NCI-H2171 treated with DMSO at 0.1 percent for 48 hours (cell line): ENCODE measurements at places on chromosomes 1 and 21.
A peak's percentile ranks its signal among the peaks of the same experiment; 100 is the strongest.

GRCh38 chr1:193681422-193681821 lies 495.0 kb upstream of the B3GALT2 start:
- DNase-seq: no peak

DNA sequence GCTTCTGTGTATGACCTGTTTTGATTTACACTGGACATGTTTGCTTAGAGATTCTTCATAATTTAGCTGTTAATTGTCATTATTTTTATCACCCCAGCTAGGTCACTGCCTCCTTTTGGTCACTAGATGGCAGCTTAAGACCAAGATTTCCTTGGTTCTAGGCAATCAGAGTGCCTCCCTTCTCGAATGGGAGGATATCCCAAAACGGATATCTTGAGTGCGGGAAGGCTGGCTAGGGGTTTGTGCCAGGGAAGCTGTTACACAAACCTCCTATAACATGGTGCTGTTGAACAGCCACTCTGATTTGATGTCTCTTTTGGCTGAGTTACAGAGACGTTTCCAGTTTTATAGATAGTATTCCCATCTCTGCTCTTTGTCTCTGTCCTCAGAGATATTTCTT lies 283.5 kb downstream of the S1PR1 start:
- DNase-seq: peak; percentile 42

DNA sequence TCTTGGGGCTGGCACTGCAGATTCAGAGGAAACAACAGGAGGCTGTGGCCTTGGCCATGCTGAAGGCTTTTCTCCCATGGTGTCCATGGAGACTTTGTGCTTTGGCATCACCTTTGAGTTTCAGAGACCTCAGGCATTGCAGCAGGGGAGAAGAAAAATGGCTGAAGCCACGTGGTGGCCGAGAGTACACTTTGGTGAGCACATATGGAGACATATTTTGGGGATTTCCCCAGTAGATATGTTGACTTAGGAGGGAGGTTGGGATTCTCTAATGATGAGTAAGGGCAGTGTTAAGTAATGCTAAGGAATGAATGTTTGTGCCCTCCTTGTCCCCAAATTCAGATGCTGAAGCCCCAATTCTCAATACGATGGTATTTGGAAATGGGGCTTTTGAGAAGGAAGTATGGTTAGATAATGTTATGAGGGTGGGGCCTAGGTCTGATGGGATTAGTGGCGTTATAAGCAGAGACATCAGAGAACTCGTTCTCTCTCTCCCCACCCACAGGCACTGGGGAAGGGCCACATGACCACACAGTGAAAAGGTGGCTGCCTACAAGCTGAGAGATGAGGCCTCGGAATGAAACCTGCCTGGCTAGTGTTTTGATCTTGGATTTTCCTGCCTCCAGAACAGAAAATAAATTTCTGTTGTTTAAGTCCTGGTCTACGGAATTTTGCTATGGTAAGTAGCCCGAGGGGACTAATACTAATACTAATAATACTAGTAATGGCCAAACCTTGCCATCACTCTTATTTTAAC lies 98.6 kb downstream of the TBX19 start:
- DNase-seq: no peak

GRCh38 chr1:67005068-67005467 lies 48.9 kb downstream of the SLC35D1 start:
- no peak for DNase-seq

DNA sequence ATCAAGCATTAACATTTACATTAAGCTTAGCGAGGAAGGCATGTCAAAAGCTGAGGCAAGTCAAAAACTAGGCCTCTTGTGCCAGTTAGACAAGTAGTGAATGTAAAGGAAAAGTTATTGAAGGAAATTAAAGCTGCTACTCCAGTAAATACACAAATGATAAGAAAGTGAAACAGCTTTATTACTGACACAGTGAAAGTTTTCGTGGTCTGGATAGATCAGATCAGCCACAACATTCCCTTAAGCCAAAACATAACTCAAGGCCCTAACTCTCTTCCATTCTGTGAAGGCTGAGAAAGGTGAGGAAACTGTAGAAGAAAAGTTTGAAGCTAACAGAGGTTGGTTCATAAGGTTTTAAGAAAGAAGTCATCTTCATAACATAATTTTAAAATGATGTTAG lies 131.9 kb downstream of the VAV3 start:
- no peak for DNase-seq

GRCh38 chr1:236774926-236775325 lies 20.2 kb upstream of the MTR start:
- no peak for DNase-seq
